ENCODE measurements at places on chromosomes 6 and 20. TPM values are rescaled to one million over a fixed set of nuclear protein-coding genes. Genes with fewer than 3 reads are reported as not detected.

- peaks cover 26% of the 10 kb centered on the region for H3K4me1 ChIP-seq
- peak overlapping the region; percentile 80 for H3K27ac ChIP-seq
- DNase-seq, result no peak
These were observed 2.7 kb downstream of the HIVEP1 start for GRCh38 chr6:12014873-12015149.

DNA sequence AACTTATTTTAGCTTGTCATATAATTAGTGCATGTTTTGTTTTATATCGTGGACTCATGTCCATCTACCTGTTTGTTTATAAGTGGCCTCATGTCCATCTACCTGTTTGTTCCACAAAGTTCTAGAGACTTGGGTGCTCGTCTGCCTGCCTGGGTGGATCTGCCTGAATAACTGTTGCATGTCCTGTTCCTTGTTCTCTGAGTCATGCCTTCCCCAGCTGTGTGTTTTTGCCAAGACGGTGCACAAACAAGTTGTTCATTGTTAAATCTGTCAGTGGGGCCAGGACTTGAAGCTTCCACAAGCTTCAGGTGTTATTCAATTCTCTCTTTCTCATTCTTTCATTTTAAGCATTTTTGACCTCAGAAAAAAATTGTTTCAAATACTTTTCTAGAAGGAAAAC, 358.0 kb upstream of the CITED2 start:
- H3K27ac ChIP-seq, result no peak overlapping the region
- no peaks in the 10 kb centered on the region for H3K27me3 ChIP-seq
- H3K36me3 ChIP-seq, result no peaks in the 10 kb centered on the region
- peaks cover 5% of the 10 kb centered on the region for H3K4me1 ChIP-seq
- DNase-seq, result peak; percentile 67
- H3K4me3 ChIP-seq, result no peak overlapping the region

- no peak overlapping the region for H3K27ac ChIP-seq
- H3K36me3 ChIP-seq, result no peaks in the 10 kb centered on the region
- no peaks in the 10 kb centered on the region for H3K4me1 ChIP-seq
- no peaks in the 10 kb centered on the region for H3K27me3 ChIP-seq
- no peak for DNase-seq
- H3K4me3 ChIP-seq, result no peak overlapping the region
These were observed 287.5 kb downstream of the LRFN2 start for GRCh38 chr6:40299681-40300080.

- no peak overlapping the region for H3K27ac ChIP-seq
- no peaks in the 10 kb centered on the region for H3K36me3 ChIP-seq
- no peak overlapping the region for H3K4me3 ChIP-seq
These were observed 39.8 kb upstream of the SNAP25 start for GRCh38 chr20:10178727-10179313.

PHACTR3 gene
- total RNA-seq, result 26.4 TPM
